ENCODE measurements at places on chromosomes 1 and 21. TPM values are rescaled to one million over a fixed set of nuclear protein-coding genes. Genes with fewer than 3 reads are reported as not detected.

Gene PNRC2
- 143 TPM for total RNA-seq

Gene TIE1
- total RNA-seq = 67.9 TPM

Gene FAM72C
- total RNA-seq = 0.25 TPM

Gene VASH2
- total RNA-seq = 0.11 TPM

Gene GNAT2
- total RNA-seq = 0.33 TPM

Measured in uterine smooth muscle cell (primary cell).